Stimulated activated CD4-positive, alpha-beta T cell treated with anti-CD3 and anti-CD28 coated beads, Interleukin-12 subunit alpha, Interleukin-12 subunit beta, amount 100 ng/mL, for 4 hours (primary cell): ENCODE measurements at places on chromosomes 11 and 22.
A peak's percentile ranks its signal among the peaks of the same experiment; 100 is the strongest.

DNA sequence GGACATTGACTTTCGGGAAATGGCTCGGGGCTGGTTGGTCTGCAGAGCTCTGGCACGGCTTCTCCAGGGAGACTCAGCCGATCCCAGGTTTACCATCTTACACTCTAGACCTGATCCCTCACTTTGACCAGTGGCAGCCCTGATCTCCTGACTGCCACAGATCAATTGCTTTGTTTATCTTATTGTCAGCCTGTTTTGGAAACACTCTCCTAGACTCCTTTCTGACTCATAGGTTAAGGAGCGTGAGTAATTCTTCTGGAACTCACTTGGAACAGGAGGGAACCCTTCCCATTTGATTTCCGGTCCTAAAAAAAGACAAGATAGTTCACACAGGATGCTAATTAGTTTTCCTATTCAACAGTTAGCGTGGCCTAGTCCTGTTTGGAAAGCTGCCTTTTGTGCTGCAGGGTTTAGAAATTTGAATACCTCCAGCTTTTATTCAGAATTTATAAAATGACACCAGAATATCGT, 16.0 kb upstream of the BMAL1 start:
- no peak for DNase-seq

DNA sequence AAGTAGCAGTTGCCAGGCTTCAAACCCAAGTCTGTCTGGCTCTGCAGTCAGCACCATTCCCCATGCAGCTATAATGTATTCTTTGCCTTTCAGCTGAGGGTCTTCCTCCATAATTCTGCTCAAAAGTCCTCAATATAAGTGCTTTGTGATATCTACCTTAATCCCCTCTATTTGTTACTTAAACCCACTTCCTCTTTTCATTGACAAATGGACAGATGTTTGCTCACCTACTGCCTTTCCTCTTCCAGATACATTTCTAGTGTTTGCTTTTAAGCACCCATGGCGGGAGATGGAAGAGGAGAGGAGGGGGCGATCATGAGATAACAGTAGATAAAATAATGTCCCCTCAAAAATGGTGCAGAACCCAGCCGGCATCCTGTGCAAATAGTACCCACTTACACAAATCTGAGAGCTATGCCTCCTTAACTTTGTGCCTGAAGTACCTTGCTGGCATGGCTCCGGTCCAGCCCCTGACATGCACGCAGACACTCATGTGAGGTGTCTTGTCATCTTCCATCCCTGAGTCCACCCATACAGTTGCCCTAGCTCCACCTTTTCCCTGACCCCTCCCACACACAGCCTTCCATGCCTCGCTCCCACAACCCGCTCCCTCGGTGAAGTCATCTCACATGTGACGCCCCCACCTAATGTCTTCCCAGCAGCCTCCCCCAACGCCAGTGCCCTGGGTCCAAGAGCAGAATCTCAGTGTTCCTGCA, 109.6 kb downstream of the TRIM29 start:
- no peak for DNase-seq

DNA sequence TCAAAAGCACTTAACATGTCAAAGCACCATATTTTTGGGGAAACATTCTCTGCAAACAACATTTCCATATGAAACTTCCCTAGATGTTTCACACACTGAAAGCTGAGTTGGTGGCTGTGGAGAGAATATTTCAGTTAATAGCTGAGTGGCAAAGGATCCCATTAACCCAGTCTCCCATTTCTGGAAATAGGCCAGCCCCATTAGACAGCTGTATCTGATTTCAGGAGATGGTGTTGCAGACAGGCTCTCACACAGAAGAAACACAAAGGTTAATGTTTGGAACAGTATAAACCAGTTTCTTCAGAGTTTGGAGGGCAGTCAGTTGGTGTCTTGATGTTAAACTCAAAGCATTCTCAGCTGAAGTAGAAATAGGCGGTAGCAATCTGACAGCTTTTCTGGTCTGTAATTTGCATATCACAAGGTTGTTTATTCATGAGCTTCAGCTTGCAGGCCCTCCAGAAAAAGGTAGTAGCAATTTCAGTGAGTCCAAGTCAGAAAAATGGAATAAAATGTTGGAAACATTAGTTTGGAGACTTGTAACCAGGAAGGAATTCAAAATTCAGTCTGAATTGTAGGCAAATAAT, 15.5 kb upstream of the ZBTB44 start:
- DNase-seq = no peak

GRCh38 chr11:115709297-115709696, 205.1 kb upstream of the CADM1 start:
- no peak for DNase-seq

DNA sequence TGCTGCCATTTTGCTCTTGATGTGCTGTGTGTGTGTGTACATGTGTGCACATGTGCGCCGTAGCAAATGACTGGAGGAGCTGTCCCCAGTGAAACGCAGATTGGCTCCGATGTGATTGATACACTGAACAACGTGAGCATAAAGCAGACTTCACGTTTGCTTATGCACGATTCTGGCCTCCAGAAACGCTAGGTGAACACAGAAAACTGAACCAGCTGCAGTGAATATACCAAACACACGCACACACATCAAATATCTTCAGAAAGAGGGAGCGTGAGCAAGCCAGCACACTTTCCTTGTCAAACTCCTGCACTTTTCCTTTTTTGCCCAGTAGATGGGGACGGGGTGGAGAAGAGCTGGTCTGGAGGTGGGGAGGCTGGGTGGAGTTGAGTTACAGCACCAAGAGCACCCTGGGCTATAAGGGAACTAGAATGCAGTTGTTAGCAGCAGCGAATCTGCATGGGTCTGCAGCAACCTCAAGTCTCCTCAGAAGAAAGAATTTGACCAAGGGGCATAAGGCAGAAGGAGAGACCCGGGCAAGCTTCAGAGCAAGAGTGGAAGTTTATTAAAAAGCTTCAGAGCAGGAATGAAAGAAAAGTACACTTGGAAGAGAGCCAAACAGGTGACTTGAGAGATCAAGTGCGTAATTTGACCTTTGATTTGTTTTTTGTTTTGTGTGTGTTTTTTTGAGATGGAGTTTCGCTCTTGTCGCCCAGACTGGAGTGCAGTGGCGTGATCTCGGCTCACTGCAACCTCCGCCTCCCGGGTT, 77.8 kb upstream of the CADM1 start:
- DNase-seq = no peak

DNA sequence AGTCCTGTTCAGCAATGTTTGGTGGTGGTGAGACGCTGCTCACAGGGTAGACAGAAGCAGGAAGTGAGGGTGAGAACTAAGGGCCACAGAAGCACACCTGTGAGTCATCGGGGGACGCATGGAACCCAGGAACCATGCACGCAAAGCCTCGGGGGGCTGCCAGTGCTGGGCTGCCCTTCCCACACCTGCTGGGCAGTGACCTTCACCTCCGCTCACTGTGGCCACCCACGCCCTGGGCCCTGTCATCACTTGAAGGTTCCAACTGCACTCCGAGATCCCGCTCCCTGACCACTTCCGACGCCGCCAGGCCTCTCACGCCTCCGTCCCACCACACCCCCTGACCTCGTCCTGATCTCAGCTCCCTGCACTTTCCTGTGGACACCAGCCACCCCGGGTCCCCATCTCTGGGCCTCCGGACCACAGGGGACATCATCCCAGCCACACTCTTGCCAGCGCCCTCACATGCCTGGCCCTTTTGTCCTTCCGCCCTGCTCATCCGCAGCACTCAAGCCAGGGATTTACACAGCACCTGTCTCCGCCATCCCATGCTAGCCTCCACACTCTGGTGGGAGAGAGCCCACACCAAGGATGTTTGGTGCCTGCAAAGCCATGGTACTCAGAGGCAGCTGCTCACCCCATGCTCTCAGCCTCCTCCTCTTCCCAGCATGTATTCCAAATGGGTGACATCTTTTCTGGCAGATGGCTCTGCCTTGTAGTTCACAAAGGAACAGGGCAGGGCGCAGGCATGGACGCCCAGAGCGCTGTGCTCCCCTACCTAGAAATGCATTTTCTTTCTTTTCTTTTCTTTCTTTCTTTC, 23.1 kb upstream of the ATXN10 start:
- DNase-seq = no peak

- no peak for DNase-seq
These were observed 22.2 kb downstream of the RRAS2 start for GRCh38 chr11:14336507-14337503.

DNA sequence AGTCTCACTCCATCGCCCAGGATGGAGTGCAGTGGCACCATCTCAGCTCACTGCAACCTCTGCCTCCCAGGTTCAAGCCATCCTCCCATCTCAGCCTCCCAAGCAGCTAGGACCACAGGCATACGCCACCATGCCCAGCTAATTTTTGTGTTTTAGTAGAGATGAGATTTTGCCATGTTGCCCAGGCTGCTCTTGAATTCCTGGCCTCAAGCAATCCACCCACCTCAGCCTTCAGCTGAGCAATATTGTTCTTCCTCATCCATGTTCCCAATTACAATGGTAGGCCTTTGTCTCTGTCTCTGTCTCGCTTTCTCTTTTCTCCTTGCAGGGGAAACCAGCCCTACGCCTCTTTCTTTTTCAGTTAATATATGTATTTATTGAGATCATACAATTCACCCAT, 10.3 kb downstream of the HSPA8 start:
- no peak for DNase-seq

DNA sequence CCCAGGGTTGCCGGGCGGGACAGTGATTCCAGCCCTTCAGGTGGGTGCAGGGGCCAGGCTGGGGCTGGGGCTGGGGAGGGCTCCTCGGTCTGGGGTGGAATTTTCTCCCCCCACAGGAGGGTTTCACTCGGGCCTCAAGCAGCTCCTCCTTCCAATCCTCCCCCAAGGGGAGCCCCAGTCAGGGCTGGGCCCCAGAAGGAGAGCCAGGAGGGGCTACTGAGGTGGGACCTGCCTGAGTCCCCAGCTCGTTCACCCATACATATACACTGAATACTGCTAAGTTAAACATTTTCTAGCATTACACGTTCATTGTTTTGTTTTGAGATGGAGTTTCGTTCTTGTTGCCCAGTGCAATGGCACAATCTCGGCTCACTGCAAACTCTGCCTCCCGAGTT, 1.5 kb upstream of the CRACR2B start:
- DNase-seq = no peak

DNA sequence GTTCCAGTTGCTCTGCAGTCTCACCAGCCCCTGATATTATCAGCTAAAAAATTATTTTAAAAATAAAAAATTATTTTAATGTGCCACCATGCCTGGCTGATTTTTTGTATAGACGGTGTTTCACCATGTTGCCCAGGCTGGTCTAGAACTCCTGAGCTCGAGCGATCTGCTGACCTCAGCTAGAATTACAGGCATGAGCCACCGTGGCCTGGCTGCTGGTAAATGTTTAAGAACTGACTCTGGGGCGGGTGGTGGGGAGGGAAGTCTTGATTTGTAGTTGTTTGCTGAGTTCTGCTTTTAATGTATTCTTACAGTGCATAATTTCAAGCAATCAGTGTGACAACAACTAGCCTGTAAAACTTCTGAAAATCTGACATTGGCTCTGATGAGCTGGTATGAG, 120.9 kb upstream of the PLET1 start:
- no peak for DNase-seq

DNA sequence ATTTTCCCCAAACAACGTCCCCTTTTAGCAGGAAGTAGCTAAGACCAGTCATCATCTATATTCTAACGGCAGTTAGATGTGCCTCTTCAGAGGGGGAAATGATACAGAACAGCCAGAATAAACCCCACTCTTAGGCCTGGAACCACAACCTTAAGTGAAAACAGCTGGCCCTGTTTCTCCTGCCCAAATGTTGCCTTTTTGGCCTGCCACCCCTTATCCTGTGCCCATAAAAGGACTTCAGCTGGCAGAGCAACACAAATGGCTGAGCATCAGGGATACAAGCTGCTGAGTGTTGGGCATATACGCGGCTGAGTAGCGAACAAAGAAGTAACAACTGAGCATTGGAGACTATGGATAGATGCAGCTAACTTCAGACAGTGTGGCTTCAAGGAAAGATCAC, 1491.4 kb downstream of the LRRC4C start:
- no peak for DNase-seq

DNA sequence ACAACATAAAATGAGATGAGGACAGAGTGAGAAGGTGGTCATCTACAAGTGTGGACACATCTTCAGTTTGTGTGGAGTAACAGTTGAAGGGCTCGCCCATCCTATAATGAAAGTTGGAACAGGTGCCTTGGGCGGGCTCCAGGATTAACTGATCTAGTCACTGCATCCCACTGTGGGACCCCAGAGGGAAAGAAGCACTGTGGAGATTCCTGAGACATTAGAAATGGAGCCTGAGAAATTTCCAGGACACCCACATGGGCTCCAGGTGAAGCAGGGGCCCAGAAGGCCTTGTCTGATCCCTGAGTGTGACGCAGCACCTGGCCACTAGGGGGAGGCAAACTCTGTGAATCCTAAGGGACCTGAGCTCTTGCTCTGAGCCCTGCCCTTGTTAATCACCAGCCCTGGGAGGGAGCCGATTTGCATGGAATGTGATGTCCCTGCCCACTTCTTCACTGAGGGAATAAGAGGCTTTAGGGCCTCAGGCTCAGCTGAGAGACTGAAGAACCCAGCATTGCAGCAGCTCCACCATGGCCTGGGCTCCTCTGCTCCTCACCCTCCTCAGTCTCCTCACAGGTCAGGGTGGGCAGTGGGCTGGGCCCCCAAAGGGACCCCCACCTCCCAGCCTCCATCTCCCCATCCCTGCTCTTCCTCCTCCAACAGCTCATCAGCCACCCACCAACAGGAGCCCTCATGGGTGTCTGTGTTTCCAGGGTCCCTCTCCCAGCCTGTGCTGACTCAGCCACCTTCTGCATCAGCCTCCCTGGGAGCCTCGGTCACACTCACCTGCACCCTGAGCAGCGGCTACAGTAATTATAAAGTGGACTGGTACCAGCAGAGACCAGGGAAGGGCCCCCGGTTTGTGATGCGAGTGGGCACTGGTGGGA, 98.4 kb downstream of the VPREB1 start:
- peak; percentile 71 for DNase-seq

- no peak for DNase-seq
These were observed 24.9 kb downstream of the XKR3 start for GRCh38 chr22:16800358-16800757.

- DNase-seq = no peak
These were observed 15.0 kb upstream of the EHD1 start for GRCh38 chr11:64893194-64894069.

DNA sequence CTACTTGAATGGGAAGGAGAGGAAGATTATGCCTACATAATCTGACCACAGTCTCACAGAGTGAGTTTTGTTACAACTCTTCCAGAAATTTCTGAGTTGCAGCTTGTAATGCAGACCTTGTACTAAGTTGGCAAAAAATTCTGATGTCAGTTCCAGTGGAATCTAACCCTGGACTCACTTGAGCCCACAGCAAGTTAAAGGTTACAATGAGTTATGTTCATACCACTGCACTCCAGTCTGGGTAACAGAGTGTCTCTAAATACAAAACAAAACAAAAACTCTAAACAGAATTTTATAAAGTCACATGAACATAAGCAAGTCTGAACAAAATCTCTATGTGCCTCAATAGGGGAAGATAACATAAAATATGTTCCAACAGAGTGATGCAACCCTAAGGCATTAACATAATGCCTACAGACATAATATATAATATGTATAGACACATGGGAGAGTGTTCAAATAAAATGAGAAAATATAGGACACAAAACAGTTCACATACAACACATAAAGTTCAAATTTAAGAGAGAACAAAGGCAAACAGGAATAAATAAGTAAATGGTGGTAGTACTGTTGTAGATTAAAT, 1.1 kb downstream of the GLYAT start:
- no peak for DNase-seq

GRCh38 chr22:38696606-38697424, 3.9 kb downstream of the JOSD1 start:
- peak; percentile 18 for DNase-seq
